Activated B cell treated with CpG ODN at 0.5 μM for 24 hours (primary cell): ENCODE measurements at places on chromosomes 16 and 17.

- DNase-seq: no peak
These were observed 103.9 kb downstream of the GNAO1 start for GRCh38 chr16:56295059-56295665.

DNA sequence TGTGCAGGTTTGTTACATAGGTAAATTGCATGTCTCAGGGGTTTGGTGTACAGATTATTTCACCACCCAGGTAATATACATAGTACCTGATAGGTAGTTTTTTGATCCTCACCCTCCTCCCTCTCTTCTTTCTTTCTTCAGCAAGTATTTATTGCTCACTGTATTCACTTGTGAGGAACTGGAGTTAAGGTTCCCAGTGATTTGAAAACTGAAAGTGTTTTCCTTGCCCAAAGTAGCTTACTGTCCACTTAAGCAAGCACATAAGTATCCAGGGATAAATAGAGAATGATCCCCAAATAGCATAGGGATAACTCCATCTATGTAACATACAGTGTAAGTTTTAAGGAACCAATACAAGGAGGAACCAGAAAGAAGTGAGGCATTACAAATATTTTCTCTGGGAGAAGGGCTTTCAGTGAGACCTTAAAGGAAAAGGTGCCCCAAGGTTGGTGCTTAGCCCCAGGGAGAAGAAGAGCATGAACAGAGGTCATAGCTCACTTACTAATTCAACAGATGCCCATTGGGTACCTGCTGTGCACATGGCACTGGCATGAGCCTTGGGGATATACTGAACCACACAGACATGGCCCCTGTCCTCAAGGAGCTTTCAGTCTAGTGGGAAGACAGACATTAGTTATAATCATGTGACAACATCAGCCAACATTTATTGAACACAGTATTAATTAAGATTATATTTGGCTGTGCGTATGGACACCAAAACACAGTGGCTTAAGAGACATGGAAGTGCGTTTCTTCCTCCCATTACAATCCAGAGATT, 17.0 kb downstream of the MYL4 start:
- DNase-seq: no peak

GRCh38 chr17:75897160-75898019, 639 bp upstream of the TRIM65 start:
- DNase-seq: no peak

GRCh38 chr17:75830164-75831031, 13.8 kb downstream of the UNC13D start:
- peak; percentile 46 for DNase-seq

DNA sequence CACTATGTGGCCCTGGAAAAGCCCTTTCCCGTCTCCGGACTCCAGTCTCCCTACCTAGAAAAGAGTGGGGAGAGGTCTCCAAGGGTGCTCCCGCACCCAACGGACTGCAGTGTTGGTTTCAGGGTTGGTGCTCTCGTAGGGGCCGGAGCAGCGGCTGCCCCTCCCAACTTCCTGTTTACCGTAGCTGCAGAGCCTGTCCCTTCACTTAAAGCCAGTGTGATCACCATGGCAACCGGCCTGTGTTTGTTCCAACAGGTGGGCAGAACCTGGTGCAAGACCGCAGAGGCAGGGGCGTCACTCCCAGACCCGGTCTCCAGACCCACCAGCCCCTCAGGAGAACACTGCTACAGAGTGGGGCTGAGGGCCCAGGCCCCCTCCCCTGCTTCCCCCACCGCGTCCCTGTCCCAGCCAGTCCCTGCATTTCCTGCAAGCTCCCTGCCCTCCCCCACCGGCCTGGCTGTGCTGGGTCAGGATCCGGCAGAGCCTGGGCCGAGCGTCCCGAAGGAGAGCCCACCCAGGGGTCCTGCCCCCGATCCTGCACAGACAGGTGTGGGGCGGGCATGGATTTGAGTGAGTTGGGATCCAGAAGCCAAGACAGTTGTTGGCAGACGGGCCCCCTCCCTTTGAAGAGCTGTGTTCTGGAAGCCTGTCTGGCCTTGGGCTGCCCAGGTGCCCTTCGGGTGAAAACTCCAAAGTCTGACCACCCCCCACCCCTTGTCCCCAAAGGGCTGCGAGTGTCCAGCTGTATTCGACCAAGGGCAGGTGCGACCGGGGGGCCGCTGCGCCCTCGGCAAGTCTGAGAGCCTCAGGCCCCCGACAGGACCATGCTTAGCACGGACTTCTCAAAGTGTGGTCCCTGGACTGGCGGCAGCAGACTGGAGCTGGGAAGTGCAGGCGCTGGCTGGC, 1.5 kb upstream of the BAIAP3 start:
- DNase-seq: peak; percentile 59

DNA sequence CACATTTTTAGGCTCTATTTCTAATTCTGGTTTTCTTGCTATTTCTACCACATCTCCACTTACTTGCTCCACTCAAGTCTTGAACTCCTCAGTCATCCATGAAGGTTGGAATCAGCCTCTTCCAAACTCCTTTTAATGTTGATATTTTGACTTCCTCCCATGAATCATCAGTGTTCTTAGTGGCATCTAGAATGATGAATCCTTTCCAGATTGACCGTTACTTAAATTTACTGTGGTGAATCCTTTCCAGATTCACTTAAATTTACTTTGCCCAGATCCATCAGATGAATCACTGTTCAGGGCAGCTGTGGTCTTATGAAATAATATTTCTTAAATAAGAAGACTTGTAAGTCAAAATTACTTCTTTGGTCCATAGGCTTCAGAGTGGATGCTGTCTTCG, 32.4 kb downstream of the CLTC start:
- no peak for DNase-seq

DNA sequence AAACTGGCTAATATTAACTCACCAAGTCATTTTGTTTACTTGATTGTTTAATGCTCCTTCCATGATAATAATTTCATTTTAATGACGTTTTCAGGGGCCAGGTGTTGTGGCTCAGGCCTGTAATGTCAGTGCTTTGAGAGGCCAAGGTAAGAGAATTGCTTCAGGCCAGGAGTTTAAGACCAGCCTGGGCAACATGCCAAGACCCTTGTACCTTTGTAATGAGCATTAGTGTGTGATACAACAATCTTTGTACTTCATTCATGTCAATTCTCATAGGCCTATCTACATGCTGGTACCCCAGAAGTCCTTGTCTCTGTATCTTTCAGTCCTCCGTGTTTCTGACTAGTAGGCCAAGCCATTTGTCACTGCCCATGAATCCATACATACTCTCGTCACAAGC, 296.9 kb downstream of the ZFHX3 start:
- no peak for DNase-seq

DNA sequence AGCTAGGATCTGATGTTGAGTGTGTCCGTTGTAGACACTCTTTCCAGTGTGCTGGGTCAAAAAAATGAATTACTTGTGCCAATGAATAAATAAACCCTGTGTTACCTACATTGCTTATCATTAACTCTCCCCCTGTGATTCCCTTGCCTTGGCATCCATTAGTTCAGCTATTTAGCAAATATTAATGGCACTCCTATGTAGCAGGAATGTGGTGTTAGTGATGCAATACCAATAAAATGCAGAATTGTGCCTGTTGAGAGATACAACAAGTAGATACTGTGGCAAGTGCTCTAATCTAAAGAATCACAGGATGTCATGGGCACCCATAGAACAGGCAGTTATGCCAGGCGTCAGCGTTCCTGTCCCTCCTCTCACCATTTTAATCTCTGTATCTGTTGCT, 343.2 kb downstream of the PMP22 start:
- DNase-seq: no peak

- no peak for DNase-seq
These were observed 146.1 kb downstream of the IRF8 start for GRCh38 chr16:86044881-86045590.

- no peak for DNase-seq
These were observed 137.1 kb downstream of the C16orf95 start for GRCh38 chr16:87180069-87180468.

- DNase-seq: no peak
These were observed 113.2 kb downstream of the PRKCB start for GRCh38 chr16:23948949-23949411.

DNA sequence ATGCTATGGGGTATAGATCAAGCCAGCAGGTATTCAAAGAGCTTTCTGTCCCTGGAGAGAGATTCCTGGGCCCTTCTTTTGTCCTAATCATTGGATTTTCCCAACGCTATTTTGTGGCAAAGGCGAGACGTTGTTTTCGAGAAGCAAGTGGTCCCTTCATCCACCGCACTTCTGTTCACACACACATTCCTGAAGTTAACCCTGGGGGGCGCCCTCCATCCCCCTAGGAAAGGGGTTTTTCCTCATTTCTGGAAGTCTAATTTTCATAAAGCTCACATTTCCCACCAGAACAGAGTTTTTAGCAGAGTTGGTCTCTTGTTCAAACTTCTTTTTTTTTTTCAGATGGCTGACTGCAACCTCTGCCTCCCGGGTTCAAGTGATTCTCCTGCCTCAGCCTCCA, 11.9 kb downstream of the SCGB1C2 start:
- no peak for DNase-seq

- DNase-seq: no peak
These were observed 83.9 kb upstream of the IRX5 start for GRCh38 chr16:54846766-54847165.

GRCh38 chr16:5578980-5579379, 481.4 kb upstream of the EEF2KMT start:
- DNase-seq: no peak

GRCh38 chr16:85384833-85385462, 228.2 kb upstream of the GSE1 start:
- DNase-seq: no peak

DNA sequence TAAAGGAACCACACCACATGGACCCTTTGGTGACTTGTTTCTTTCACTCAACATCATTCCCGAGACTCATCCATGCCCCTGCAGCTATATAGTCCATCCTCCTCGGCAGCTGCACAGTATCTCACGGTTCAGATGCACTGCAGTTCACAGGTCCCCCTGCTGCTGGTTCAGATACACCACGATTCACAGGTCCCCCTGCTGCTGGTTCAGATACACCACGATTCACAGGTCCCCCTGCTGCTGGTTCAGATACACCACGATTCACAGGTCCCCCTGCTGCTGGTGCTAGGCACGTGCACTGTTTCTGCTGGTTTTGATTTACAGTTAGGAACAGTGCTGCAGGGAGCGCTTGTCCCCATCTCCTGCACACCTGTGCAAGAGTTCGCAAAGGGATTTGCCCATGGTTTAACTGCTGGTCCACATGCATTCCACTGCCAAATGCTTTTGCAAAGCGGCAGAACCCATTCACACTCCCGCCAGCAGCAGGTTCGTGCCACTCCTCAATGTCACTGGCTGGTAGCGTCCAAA, 3.8 kb downstream of the HSDL1 start:
- DNase-seq: no peak

GRCh38 chr17:76716146-76716838, 5.5 kb upstream of the MXRA7 start:
- DNase-seq: no peak

DNA sequence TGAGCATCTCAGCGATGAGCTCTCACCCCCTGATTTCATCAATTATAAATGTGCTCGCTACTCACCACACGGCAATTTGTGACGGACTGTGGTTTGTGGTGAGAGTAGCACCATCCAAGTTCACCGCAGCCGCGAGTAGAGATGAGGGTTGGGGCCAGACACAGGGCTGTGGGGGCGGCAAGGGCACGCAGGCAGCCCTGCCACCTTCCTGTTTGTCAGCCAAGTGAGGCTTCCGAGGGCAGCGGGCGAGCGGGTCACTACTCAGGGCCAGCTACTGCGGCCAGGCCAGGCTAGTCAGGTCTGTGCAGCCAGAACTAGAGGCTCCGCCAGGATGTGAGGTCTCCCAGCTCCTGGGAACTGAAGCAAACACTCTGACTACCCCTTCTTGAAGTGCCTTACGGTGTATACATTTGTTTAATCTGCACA, 39.6 kb upstream of the MEOX1 start:
- no peak for DNase-seq

- no peak for DNase-seq
These were observed 60.7 kb downstream of the VPS35L start for GRCh38 chr16:19616241-19616640.

DNA sequence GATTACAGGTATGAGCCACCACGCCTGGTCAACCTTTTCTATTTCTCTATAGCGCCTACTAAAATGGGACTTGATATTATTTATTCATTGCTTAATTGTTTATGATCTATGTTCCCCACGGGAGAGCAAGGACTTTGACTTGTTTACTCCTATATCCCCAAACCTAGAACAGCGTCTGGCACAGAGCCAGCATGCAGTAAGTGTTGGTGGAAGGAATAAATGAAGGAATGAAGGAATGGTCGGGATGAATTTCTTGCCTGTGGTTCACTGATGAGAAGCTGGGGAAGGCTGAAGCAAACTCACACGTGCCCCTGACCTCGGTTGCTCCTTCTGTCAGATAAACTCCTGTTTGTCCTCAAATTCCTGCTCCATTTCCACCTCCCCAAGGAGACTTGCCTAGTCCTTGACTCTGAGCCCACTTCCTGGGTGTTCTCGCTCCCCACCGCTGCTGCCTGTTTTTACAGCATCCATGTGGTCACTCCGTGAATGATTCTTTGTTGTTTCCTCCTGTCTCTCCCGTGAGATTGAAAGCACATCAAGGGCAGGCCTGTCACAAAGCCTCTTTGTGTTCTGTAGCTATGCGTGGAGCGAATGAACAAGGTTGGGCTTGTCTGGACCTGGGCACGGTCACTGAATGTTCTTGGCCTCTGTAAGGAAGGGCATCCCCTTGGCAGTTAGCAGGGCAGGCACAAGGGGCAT, 17.3 kb downstream of the C17orf100 start:
- no peak for DNase-seq

- DNase-seq: no peak
These were observed 27.0 kb downstream of the MRTFB start for GRCh38 chr16:14098081-14098480.

DNA sequence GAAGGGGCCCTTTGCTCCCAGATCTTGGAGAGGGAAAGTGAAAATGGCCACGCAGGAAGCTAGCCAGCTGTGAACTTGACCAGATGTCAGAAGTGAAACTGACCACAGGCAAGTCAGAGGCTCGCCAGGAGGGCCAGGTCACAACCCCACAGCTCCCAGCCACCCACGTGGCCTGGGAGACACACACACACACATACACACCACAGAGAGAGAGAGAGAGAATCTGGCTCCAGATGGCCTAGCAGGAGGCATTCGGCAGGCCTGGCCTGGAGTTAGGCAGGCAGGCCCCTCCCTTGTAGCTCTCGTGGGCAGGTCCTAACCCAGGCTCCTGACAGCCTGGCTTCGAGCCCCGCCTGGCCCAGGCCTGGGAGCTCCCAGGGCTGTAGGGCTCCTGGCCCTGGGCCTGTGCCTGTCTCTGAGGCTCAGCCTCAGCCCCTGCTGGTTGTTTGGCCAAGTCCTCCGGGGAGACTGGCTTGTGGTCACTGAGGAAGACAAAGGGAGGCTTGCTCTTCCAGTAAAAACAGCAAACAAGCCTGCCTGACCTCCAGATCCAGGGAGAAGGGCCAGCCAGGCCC, 20.2 kb downstream of the NGFR start:
- no peak for DNase-seq

GRCh38 chr16:86517033-86517432, 6.7 kb downstream of the FOXF1 start:
- DNase-seq: no peak

- DNase-seq: no peak
These were observed 8.3 kb downstream of the NME3 start for GRCh38 chr16:1762879-1763520.

DNA sequence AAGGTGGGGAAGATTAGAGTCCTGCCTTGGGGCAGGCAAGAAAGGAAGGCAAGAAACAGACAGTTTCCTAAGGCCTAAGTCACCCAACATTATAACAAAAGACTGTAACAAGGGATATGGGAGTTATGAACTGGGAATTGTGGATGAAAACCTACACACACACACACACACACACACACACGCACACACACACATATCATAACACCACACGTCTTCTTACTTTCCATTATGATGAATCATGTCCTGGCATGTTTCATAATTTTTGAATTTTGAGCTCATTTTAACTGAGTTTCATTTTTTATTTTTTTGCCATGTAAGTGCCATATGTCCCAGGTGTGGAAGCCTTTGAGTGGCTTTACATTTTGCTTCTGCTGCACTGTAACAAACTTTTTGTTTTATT, 29.9 kb downstream of the HS3ST2 start:
- DNase-seq: no peak
